ENCODE measurements at places on chromosomes 11 and 22. TPM values are rescaled to one million over a fixed set of nuclear protein-coding genes. Genes with fewer than 3 reads are reported as not detected.

Gene CARD10
- total RNA-seq, result 0.14 TPM

GRCh38 chr22:47943729-47944700 is 1181.6 kb downstream of the TBC1D22A start:
- no peak for DNase-seq

- DNase-seq, result no peak
Measured at GRCh38 chr11:74322667-74323066, 11.2 kb upstream of the P4HA3 start.

- DNase-seq, result no peak
Measured at GRCh38 chr11:15379483-15379882, 264.8 kb downstream of the INSC start.

DNA sequence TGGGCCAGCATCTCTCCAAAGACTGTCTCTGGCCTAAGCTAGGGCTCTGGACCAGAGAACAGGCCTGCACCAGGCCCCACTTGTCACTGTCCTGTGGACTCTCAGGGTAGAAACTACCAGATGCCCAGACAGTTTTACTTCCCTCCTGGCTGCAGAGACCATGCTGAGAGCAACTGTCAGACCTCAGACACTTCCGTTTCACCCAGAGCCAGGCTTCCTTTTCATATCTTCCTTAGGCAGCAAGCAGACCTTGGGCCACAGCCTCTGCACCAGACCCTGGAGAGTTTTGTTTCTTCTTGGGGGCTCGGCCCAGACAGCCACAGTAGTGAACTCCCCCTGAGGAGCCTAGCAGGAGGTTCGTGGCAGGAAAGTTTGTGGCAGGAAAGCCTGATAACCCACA is 12.1 kb upstream of the FCHSD2 start:
- peak; percentile 46 for DNase-seq

DNA sequence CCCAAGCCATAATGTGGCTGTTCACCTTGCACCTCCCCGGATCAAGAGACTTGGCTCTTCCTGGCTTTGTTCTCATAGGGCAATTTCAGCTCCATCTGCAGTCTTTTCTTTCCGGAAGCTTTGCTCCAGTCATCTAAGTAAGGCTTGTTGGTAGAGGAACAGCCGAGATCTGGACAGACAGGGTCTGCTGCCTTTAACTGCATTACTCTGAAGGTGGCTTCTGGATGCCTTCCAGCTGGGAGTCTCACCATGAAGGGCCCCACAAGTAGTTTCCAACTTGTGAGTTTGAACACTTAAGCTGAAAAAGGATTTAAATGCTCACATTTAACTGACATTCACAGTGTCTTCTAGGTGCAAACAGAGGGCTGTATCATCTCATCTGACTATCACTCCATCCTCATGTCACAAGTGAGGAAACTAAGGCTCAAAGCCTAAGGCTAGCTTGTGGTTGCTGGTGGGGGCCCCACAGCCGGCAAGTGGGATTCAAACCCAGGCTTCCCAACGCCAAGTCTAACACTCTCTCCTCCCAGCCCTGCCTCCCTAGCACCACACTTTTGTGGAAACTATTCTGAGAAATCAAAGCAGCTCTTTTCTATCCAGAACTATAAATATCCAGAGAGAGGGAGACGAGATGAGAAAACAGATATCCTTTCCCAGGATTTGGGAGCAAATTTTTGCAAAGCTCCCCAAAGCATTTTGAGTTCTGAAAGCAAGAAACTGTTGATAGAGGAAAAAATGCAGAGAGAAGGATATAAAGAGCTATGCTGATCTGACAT is 58.4 kb downstream of the GALNT18 start:
- no peak for DNase-seq

DNA sequence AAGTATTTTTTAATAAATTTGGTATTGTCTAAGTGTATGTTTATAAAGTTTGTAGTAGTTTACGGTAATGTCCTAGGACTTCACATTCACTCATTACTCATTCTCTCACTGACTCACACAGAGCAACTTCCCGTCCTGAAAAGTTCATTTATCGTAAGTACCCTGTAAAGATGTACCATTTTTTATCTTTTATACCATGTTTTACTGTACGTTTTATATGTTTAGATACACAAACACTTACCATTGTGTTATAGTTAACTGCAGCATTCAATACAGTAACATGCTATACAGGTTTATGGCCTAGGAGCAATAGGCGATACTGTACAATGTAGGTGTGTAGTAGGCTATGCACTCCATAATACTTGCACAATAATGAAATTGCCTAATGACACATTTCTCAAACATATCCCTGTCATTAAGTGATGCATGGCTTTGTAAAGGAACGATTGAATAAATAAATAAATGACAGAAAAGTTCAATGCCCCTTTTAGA is 12.5 kb upstream of the CARD18 start:
- DNase-seq, result no peak

DNA sequence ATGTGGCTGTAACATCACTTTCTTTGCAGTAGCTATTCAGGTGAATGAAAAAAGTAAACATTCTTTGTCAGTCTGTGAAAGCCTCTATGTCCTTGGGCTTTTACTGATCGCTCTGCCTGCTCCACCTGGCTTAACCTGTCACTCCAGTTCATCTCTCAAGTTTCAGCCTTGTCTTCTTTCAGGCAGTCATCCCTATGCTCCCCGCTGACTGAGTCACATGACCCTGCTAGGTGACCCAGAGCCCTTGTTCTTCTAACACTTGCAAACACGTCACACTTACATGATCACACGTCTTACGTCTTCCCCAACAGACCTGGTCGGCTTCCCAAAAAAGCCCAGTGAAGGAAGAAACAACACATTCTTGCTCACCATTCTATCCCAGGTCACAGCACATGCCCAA is 499.3 kb upstream of the TENM4 start:
- no peak for DNase-seq

DNA sequence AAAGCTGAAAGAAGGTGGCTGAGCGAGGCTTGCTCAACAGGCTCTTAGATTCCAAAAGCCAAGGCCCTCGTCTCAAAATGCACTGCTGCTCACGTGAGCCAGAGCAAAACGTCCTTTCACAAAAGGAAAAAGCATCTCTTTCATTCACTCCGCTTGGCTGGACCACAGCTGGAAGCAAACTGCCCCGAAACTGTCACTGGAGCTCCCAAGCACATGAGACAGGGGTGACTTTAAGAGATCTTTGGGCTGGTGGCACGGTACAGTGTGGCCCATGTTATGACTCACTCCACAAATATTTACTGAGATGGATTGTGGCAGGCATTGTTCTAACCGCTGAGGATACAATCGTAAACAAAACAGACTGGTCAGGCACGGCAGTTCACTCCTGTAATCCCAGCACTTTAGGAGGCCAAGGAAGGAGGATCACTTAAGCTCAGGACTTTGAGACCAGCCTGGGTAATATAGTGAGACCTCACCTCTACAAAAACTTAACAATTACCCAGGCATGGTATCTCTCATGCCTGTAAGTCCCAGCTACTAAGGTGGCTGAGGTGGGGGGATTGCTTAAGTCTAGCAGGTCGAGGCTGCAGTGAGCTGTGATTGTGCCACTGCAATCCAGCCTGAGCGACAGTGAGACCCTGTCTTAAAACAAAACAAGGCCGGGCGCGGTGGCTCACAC is 3.6 kb downstream of the PLA2G6 start:
- no peak for DNase-seq
